T-helper 17 cell (primary cell): ENCODE measurements at places on chromosomes 6 and 20. TPM values are rescaled to one million over a fixed set of nuclear protein-coding genes. Genes with fewer than 3 reads are reported as not detected.

The NOX3 gene
- not detected for total RNA-seq

The ERVFRD-1 gene
- total RNA-seq: not detected

GRCh38 chr6:119259027-119259426, 90.5 kb downstream of the MAN1A1 start:
- DNase-seq: no peak
- H3K36me3 ChIP-seq: no peaks in the 10 kb centered on the region
- no peak overlapping the region for H3K4me3 ChIP-seq
- no peaks in the 10 kb centered on the region for H3K27me3 ChIP-seq

DNA sequence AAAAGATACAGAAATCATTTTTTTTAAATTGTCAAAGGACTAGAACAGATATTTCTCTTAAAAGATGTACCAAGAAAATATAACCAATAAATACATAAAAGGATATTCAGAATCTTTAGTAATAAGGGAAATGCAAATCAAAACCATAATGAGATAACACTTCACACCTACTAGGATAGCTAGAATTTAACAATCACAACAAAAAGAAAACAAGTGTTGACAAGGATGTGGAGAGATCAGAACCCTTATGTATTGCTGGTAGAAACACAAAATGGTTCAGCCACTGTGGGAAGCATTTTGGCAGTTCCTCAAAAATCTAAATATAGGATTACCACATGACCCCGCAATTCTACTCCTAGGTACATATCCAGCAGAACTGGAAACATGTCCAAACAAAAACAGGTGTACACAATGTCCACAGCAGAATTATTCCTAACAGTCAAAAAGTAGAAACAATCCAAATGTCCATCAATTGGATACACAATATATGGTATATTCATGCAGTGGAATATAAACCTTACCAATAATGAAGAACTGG, 211.0 kb downstream of the LRFN2 start:
- H3K36me3 ChIP-seq: no peaks in the 10 kb centered on the region
- peaks cover 2% of the 10 kb centered on the region for H3K4me1 ChIP-seq
- DNase-seq: no peak
- no peak overlapping the region for H3K4me3 ChIP-seq

DNA sequence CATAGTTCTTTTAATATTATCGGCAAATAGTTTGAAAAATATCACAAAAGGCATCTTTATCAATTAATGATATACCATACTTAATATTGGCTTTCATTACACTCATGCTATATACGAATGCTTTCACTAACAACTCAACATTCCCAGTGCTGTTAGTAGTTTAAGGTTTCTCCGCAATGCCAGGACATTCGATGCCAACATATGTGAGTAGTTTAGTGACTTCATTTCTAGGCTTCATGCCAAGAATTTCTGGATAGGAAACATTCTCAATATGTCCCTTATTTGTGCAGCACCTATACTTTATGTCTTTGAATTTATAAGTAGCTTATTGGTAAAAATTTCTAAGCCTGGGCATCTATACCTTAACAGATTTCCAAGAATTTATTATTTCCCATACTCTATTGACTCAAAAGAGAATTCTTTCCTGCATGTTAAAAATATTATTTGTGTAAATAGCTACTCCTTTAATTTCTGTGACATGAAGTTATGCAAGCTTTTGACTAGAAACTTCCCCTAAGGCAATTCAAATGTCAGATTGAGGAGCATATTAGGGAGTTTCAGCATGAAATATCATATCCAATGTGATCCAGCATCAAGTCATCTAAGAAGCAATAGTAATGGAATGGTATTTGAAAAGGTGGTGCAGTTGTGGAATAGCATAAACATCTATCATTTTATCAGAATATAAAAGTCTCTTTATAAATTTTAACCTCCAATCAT, 236.0 kb upstream of the STXBP5 start:
- H3K4me3 ChIP-seq: no peak overlapping the region
- H3K36me3 ChIP-seq: no peaks in the 10 kb centered on the region
- H3K27ac ChIP-seq: no peak overlapping the region
- H3K4me1 ChIP-seq: no peaks in the 10 kb centered on the region
- no peak for DNase-seq

GRCh38 chr6:98310443-98310842, 523.9 kb upstream of the POU3F2 start:
- H3K27ac ChIP-seq: no peak overlapping the region
- no peaks in the 10 kb centered on the region for H3K4me1 ChIP-seq
- DNase-seq: no peak

- H3K36me3 ChIP-seq: no peaks in the 10 kb centered on the region
- H3K4me3 ChIP-seq: no peak overlapping the region
- no peak overlapping the region for H3K27ac ChIP-seq
- no peaks in the 10 kb centered on the region for H3K4me1 ChIP-seq
- no peak for DNase-seq
Measured at GRCh38 chr20:7924692-7925091, 15.6 kb downstream of the HAO1 start.

GRCh38 chr20:57877131-57877824, 167.5 kb upstream of the PMEPA1 start:
- DNase-seq: no peak
- no peak overlapping the region for H3K4me3 ChIP-seq
- H3K4me1 ChIP-seq: peaks cover 3% of the 10 kb centered on the region
- H3K27me3 ChIP-seq: peaks cover 21% of the 10 kb centered on the region
- H3K36me3 ChIP-seq: no peaks in the 10 kb centered on the region
